ENCODE measurements at places on chromosomes 12 and 14. TPM values are rescaled to one million over a fixed set of nuclear protein-coding genes. Genes with fewer than 3 reads are reported as not detected.

GRCh38 chr14:96565811-96566210, 63.6 kb downstream of the PAPOLA start:
- no peaks in the 10 kb centered on the region for H3K27me3 ChIP-seq
- peaks cover 22% of the 10 kb centered on the region for H3K36me3 ChIP-seq
- no peak overlapping the region for H3K27ac ChIP-seq
- no peak overlapping the region for H3K4me3 ChIP-seq
- no peaks in the 10 kb centered on the region for H3K4me1 ChIP-seq
- DNase-seq = no peak

- H3K27me3 ChIP-seq = no peaks in the 10 kb centered on the region
- peak; percentile 41 for DNase-seq
- peaks cover 70% of the 10 kb centered on the region for H3K4me1 ChIP-seq
- H3K27ac ChIP-seq = peak overlapping the region; percentile 37
These were observed 6.0 kb downstream of the GAPDH start for GRCh38 chr12:6540181-6540877.

GRCh38 chr14:66216763-66217162, 269.4 kb upstream of the CCDC196 start:
- H3K27me3 ChIP-seq = no peaks in the 10 kb centered on the region
- no peak for DNase-seq
- no peaks in the 10 kb centered on the region for H3K4me1 ChIP-seq
- H3K27ac ChIP-seq = no peak overlapping the region
- H3K36me3 ChIP-seq = no peaks in the 10 kb centered on the region

AQP2 gene
- total RNA-seq = not detected

- H3K36me3 ChIP-seq = peaks cover 12% of the 10 kb centered on the region
- no peak for DNase-seq
- H3K27ac ChIP-seq = no peak overlapping the region
- H3K4me1 ChIP-seq = peaks cover 85% of the 10 kb centered on the region
- H3K27me3 ChIP-seq = no peaks in the 10 kb centered on the region
These were observed 10.3 kb downstream of the GPR68 start for GRCh38 chr14:91233936-91234790.

DNA sequence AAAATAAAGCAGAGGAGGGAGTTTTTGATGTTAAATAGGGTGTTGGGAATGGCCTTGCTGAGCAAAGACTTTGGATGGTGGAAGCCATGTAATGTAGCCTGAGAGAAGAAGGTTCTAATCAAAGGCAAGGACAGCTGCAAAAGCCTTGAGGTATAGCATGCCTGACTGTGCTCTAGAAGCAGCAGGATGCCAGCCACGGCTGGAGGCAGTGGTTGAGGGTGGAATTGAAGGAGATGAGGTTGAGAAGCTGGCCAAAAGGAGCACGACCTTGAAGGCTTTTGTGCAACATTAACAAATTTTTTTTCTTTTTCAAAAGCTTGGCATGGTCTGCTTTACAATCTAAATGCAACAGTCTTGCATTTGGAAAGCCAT, 42.3 kb upstream of the CSRP2 start:
- no peaks in the 10 kb centered on the region for H3K4me1 ChIP-seq
- no peak overlapping the region for H3K27ac ChIP-seq
- no peaks in the 10 kb centered on the region for H3K36me3 ChIP-seq
- H3K27me3 ChIP-seq = no peaks in the 10 kb centered on the region

GRCh38 chr12:6363330-6364043, 11.9 kb downstream of the SCNN1A start:
- peak overlapping the region; percentile 64 for H3K27ac ChIP-seq
- H3K36me3 ChIP-seq = no peaks in the 10 kb centered on the region
- H3K27me3 ChIP-seq = no peaks in the 10 kb centered on the region
- peaks cover 31% of the 10 kb centered on the region for H3K4me1 ChIP-seq

- H3K4me1 ChIP-seq = peaks cover 33% of the 10 kb centered on the region
- no peaks in the 10 kb centered on the region for H3K36me3 ChIP-seq
- no peaks in the 10 kb centered on the region for H3K27me3 ChIP-seq
- peak overlapping the region; percentile 20 for H3K4me3 ChIP-seq
These were observed 1.0 kb upstream of the KRAS start for GRCh38 chr12:25251769-25252168.

GRCh38 chr12:68156636-68157035, 2.9 kb downstream of the IFNG start:
- H3K27me3 ChIP-seq = no peaks in the 10 kb centered on the region
- H3K36me3 ChIP-seq = no peaks in the 10 kb centered on the region
- H3K27ac ChIP-seq = no peak overlapping the region

GRCh38 chr12:6374028-6374785, 1.2 kb downstream of the SCNN1A start:
- no peak overlapping the region for H3K27ac ChIP-seq
- H3K4me3 ChIP-seq = no peak overlapping the region
- H3K4me1 ChIP-seq = peaks cover 29% of the 10 kb centered on the region
- no peaks in the 10 kb centered on the region for H3K27me3 ChIP-seq

VRTN gene
- not detected for total RNA-seq

- H3K27me3 ChIP-seq = peaks cover 16% of the 10 kb centered on the region
- H3K36me3 ChIP-seq = no peaks in the 10 kb centered on the region
- DNase-seq = no peak
- H3K4me3 ChIP-seq = no peak overlapping the region
These were observed 5.9 kb upstream of the BHLHE41 start for GRCh38 chr12:26130728-26131127.

- H3K27me3 ChIP-seq = no peaks in the 10 kb centered on the region
- DNase-seq = no peak
- H3K4me1 ChIP-seq = peaks cover 12% of the 10 kb centered on the region
- H3K36me3 ChIP-seq = peaks cover 47% of the 10 kb centered on the region
These were observed 18.4 kb downstream of the ZFC3H1 start for GRCh38 chr12:71645268-71645667.

PRPH gene
- 0.39 TPM for total RNA-seq

DNA sequence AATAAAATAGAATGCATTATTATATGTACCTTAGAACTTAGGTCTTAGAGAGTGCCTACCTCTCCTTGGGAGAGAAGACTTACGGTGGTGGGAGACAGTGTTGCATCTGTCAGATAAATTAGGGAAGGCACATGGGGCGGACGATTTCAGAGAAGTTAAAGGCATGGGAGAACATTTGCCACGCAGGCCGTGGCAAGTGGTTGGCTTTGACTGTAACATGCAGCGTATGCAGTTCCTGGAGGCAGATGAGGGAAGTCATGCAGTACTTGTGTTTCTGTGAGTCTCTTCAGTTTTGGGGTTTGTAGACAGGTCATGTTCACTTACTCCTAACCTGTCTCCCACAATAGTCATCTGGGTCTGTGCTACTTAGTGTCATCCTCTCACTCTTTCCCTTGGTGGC, 43.6 kb downstream of the ETV6 start:
- H3K4me1 ChIP-seq = peaks cover 13% of the 10 kb centered on the region
- no peaks in the 10 kb centered on the region for H3K27me3 ChIP-seq
- H3K36me3 ChIP-seq = no peaks in the 10 kb centered on the region
- H3K27ac ChIP-seq = no peak overlapping the region

IL26 gene
- total RNA-seq = not detected

DNA sequence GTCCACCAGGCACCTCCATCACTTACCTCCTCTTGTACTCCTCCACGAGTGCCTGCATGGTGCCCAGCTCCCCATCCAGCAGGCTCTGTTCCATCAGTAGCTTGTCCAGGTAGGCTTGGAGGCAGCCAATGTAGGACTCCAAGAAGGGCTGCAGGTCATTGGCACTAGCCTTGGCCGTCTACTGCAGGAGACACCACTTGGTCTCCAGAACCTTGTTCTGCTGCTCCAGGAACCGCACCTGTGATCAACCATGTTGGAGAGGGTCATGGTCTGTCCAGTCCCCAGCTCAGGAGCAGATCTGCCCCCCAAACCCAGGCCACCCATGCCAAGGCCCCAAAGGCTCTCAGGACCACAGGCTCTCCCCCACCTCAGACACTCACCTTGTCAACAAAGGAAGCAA, 23.9 kb downstream of the KRT76 start:
- H3K27ac ChIP-seq = no peak overlapping the region
- H3K27me3 ChIP-seq = no peaks in the 10 kb centered on the region
- DNase-seq = no peak
- no peaks in the 10 kb centered on the region for H3K36me3 ChIP-seq

- H3K27me3 ChIP-seq = no peaks in the 10 kb centered on the region
- no peaks in the 10 kb centered on the region for H3K36me3 ChIP-seq
- H3K27ac ChIP-seq = no peak overlapping the region
These were observed 14.3 kb upstream of the GTF2A1 start for GRCh38 chr14:81235096-81235495.

CRACR2A gene
- 37.6 TPM for total RNA-seq

CFAP251 gene
- total RNA-seq = 0.44 TPM

KRT3 gene
- not detected for total RNA-seq

- H3K4me3 ChIP-seq = no peak overlapping the region
- H3K36me3 ChIP-seq = no peaks in the 10 kb centered on the region
- no peak for DNase-seq
- H3K4me1 ChIP-seq = peaks cover 32% of the 10 kb centered on the region
- H3K27me3 ChIP-seq = no peaks in the 10 kb centered on the region
These were observed 4.4 kb downstream of the IPO8 start for GRCh38 chr12:30691122-30691879.

GRCh38 chr12:112555621-112556233, 137.0 kb downstream of the PTPN11 start:
- no peak overlapping the region for H3K27ac ChIP-seq
- H3K36me3 ChIP-seq = no peaks in the 10 kb centered on the region
- H3K4me3 ChIP-seq = no peak overlapping the region
- no peaks in the 10 kb centered on the region for H3K4me1 ChIP-seq
- no peaks in the 10 kb centered on the region for H3K27me3 ChIP-seq

GRCh38 chr12:113052326-113052725, 4.2 kb upstream of the DTX1 start:
- no peak for DNase-seq
- H3K36me3 ChIP-seq = no peaks in the 10 kb centered on the region
- H3K27me3 ChIP-seq = no peaks in the 10 kb centered on the region
- H3K27ac ChIP-seq = no peak overlapping the region
- H3K4me1 ChIP-seq = peaks cover 22% of the 10 kb centered on the region
- H3K4me3 ChIP-seq = no peak overlapping the region

GRCh38 chr12:13584541-13584940, 388.0 kb downstream of the EMP1 start:
- H3K27me3 ChIP-seq = no peaks in the 10 kb centered on the region
- no peak for DNase-seq
- H3K36me3 ChIP-seq = no peaks in the 10 kb centered on the region
- no peaks in the 10 kb centered on the region for H3K4me1 ChIP-seq
- H3K27ac ChIP-seq = no peak overlapping the region
- no peak overlapping the region for H3K4me3 ChIP-seq

DNA sequence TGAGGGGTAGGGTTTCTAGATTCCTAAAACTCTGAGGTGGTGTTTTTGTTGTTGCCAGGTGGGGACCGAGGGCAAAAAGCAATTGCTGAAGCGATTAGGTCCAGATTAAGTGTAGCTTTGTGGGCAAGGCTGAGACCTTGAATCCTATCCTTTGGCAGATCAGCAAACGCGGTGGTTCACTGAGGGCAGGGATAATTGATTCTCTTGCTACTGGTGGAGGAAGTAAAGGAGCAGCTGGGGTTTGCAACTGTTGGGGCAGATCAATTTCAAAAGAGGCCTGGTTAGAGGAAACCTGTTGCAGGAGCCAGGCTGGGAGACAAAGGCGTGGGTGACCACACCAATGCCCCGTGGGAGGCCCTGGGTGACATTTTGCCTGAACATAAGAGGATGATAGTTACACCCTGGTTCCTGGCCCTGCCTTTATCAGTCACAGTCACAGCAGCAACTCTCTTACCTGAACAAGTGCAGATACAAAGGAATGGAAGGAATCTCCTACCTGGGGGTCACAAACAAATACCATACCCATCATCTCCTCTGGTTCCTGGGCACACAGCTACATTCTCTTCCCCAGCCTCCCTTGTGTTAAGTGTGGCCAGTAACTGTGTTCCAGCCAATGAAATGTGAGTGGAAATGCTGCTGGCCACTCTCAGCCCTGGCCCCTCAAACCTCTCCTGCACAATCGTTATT, 43.3 kb upstream of the RASSF3 start:
- peaks cover 25% of the 10 kb centered on the region for H3K4me1 ChIP-seq
- no peaks in the 10 kb centered on the region for H3K27me3 ChIP-seq
- H3K27ac ChIP-seq = no peak overlapping the region
- H3K36me3 ChIP-seq = no peaks in the 10 kb centered on the region
- H3K4me3 ChIP-seq = no peak overlapping the region

GRCh38 chr14:26339381-26339780, 258.5 kb downstream of the NOVA1 start:
- no peak overlapping the region for H3K27ac ChIP-seq
- no peaks in the 10 kb centered on the region for H3K36me3 ChIP-seq
- no peaks in the 10 kb centered on the region for H3K4me1 ChIP-seq
- H3K27me3 ChIP-seq = no peaks in the 10 kb centered on the region
- no peak overlapping the region for H3K4me3 ChIP-seq

DNA sequence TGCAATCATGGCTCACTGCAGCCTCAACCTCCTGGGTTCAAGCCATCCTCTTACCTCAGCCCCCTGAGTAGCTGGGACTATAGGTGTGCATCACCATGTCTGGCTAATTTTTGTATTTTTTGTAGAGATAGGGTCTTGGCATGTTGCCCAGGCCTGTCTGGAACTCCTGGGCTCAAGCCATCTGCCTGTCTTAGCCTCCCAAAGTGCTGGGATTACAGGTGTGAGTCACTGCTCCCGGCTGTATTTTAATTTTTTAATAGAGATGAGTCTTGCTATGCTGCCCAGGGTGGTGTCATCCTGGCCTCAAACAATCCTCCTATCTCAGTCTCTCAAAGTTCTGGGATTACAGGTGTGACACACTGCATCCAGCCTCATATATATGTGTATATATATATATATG, 31.7 kb upstream of the GPRC5A start:
- H3K27me3 ChIP-seq = no peaks in the 10 kb centered on the region
- H3K36me3 ChIP-seq = no peaks in the 10 kb centered on the region
- H3K27ac ChIP-seq = no peak overlapping the region
- no peak overlapping the region for H3K4me3 ChIP-seq

DNA sequence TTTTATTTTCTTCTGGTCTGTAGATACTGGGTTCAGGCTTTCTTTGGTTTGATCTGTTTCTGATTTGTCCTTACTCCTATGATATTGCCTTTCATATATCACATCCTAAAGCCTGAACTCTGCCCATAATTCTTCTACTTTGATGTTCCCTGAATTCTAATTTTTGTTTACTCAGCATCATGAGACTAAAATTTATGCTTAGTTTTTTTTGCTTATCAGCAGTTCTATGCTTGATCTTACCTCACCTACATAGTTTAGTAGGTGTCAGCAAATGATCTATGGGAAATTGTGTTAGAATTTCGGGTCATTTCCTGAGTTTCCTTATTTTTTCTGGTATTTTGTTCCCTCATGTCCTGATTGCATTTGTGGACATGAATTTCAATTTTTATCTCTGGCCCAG, 94.2 kb downstream of the TMEM117 start:
- H3K27ac ChIP-seq = no peak overlapping the region
- H3K27me3 ChIP-seq = no peaks in the 10 kb centered on the region
- no peaks in the 10 kb centered on the region for H3K36me3 ChIP-seq
- DNase-seq = no peak
- no peak overlapping the region for H3K4me3 ChIP-seq
